ENCODE measurements at places on chromosomes 12 and 14. TPM values are rescaled to one million over a fixed set of nuclear protein-coding genes. Genes with fewer than 3 reads are reported as not detected.
A peak's percentile ranks its signal among the peaks of the same experiment; 100 is the strongest.

The LRP6 gene
- total RNA-seq = 31.6 TPM

The TBPL2 gene
- total RNA-seq = not detected

The SPX gene
- 0.45 TPM for total RNA-seq

The CISTR gene
- not detected for total RNA-seq

The LMO3 gene
- 61.2 TPM for total RNA-seq

The EML1 gene
- 32.5 TPM for total RNA-seq

- peak; percentile 47 for DNase-seq
Observed at GRCh38 chr14:100290607-100291304, 15.5 kb downstream of the SLC25A29 start.

- no peak for DNase-seq
Observed at GRCh38 chr14:33904609-33905008, 46.3 kb downstream of the EGLN3 start.

DNA sequence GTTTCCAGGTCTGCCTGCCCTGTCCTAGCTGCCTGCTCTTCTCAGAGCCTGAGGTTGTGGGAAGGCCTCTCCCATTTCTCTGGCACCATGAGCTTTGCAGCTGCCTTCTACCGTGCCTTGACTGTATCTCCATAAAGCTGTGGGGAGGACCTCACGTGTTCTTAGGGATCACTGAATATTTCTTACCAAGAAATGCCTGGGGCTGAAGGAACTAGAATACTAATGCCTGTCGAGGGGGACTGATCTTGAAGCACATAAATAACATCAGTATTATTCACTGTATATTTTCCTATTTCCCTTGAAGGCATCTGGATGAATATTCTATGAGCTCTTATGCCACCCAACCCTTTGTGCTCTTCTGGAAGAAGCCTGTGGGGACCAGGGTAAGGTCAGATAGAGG is 103.4 kb downstream of the APAF1 start:
- DNase-seq = no peak

DNA sequence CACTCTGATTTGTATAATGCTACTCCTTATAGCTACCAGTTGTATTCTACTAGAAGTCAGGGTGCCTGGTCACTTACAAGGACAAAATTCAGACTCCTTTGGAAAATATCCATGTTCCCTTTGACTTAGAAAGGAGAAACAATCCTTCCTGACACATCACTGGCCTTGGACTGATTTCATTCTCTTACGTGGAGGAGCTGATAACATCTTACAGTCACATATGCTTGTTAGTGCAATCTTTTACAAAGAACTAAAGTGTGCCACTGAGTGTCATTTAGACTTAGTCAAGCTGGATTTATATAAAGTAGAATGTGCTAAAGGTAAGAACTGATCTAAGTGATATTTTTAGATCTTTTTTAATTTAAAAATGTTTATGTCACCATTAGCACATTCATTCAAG is 131.0 kb upstream of the TMTC2 start:
- DNase-seq = no peak

DNA sequence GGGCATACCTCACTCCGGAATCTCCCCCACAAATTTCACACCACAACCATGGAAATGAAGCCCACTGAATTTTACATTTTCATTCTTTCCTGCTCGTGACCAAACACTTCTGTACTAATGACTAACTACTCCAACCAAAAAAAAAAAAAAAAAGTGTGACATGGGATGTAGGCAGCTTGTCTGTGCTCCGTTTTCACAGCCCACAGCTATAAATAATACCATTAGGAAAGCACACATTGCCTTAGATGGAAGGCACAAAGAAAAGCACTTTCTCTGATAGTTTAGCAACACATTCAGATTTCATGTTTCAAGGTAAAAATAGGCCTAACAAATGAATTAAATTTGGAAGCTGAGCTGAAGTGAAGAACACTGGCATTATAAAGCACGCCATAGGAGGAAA is 42.5 kb downstream of the DUSP6 start:
- no peak for DNase-seq

DNA sequence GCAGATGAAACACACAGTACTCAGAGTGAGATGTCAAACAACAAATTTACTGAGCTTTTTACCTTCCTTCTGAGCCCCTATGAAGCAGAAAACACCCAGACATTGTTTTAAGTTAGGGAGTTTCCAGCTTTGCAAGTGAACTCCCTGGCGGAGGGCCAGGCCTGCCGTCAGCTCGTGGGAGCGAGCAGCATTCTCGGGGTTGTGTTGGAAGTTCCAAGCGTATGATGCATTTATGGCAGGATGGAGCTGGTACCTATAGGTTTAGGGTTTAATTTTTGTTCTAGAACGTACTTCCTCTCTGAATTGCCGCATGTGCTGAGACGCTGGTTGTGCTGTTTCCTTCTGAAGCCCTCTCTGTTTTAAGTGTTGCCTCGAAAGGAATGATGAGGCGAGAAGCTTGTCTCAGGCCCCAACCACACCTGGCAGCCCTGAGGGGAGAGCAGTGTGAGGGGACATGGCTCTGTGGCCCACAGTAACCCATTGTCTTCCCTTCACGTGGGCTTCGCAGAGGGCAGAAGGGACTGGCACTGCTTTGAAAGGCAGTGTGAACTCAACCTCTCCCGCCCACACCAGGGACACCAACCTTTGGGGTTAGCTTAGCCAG is 76.6 kb downstream of the SSPN start:
- DNase-seq = no peak

- DNase-seq = no peak
Observed at GRCh38 chr14:71261206-71261605, 353.9 kb downstream of the PCNX1 start.

GRCh38 chr12:88058719-88059077 is 29.5 kb upstream of the C12orf50 start:
- DNase-seq = no peak

DNA sequence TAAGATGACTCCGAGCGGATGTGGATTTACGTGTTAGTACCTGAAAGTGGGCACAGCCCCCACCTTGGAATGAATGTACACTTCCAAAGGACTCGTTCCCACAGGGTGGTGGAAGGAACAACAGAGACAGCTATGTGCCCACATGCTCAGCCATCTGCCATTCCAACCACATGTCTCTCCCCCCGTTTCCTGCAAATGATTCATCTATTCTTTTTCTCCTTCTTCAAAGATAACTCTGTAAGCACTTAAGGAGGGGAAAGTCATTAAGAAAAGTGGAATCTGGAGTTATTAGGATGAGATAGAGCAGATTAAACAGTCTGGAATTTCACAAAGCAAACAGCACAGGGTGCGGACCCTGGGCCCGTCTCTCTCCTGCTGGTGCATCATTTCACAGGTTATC is 18.5 kb upstream of the DUSP6 start:
- no peak for DNase-seq

- DNase-seq = no peak
Observed at GRCh38 chr14:51895375-51895774, 35.0 kb downstream of the GNG2 start.

All from mesenteric fat pad (tissue), 1 donor.